ENCODE measurements at places on chromosomes 4 and X.
A peak's percentile ranks its signal among the peaks of the same experiment; 100 is the strongest.

DNA sequence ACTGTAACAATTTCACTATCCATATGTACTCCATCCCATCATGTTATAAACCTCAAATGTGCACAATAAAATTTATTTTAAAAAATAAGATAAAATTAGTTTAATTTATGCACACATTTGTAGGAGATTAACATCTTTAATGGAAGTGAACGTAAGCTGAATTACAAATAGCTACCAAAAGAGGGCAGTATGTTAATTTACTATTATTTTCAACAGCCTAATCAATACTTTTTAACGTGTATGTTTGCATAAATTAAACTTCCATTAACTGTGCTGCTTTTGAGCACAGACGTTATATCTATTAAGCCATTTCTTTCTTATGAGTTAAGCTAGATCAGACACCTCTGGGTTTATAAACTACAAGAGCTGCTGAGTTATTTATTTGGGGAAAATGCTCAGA is 56.5 kb upstream of the PHKA2 start:
- H3K36me3 ChIP-seq, result no peaks in the 10 kb centered on the region
- H3K4me3 ChIP-seq, result no peak overlapping the region
- H3K4me1 ChIP-seq, result no peaks in the 10 kb centered on the region
- H3K27ac ChIP-seq, result no peak overlapping the region

GRCh38 chrX:25198891-25199290 is 183.1 kb upstream of the ARX start:
- no peak overlapping the region for H3K4me3 ChIP-seq
- no peaks in the 10 kb centered on the region for H3K36me3 ChIP-seq
- H3K27ac ChIP-seq, result no peak overlapping the region
- no peaks in the 10 kb centered on the region for H3K27me3 ChIP-seq

- H3K4me3 ChIP-seq, result peak within 1 kb of the TSS; percentile 71
- H3K36me3 ChIP-seq, result no peaks in the 10 kb centered on the region
- H3K27me3 ChIP-seq, result no peaks in the 10 kb centered on the region
These were observed at the start of gene PNPLA4 for GRCh38 chrX:7927259-7928167. Gene PNPLA4, minus strand, starts transcription at chrX:7927413. Its CDS starts 1,294 bp downstream, at chrX:7926119.

- no peaks in the 10 kb centered on the region for H3K27me3 ChIP-seq
- no peaks in the 10 kb centered on the region for H3K4me1 ChIP-seq
- DNase-seq, result no peak
- H3K27ac ChIP-seq, result no peak overlapping the region
These were observed 433.6 kb downstream of the GASK1B start for GRCh38 chr4:157739242-157739641.

DNA sequence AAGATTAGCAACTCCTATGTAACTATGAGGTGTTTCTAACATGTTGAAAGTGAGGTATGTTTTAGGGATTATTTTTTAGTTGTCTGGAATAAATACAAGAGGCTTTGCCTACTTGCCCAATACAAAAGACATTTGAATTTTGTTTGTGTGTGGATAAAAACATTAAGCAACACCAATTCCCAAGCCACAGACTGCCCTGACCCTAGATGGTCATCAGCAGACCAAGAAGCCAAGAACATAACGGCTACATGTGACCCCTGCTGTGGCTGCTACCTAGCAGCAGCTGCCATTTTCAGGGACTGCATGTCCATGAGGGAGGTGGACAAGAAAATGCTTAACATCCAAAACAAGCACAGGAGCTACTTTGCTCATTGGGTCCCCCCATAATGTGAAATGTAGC is 70.5 kb upstream of the QRFPR start:
- DNase-seq, result no peak
- H3K4me3 ChIP-seq, result no peak overlapping the region
- H3K36me3 ChIP-seq, result no peaks in the 10 kb centered on the region

DNA sequence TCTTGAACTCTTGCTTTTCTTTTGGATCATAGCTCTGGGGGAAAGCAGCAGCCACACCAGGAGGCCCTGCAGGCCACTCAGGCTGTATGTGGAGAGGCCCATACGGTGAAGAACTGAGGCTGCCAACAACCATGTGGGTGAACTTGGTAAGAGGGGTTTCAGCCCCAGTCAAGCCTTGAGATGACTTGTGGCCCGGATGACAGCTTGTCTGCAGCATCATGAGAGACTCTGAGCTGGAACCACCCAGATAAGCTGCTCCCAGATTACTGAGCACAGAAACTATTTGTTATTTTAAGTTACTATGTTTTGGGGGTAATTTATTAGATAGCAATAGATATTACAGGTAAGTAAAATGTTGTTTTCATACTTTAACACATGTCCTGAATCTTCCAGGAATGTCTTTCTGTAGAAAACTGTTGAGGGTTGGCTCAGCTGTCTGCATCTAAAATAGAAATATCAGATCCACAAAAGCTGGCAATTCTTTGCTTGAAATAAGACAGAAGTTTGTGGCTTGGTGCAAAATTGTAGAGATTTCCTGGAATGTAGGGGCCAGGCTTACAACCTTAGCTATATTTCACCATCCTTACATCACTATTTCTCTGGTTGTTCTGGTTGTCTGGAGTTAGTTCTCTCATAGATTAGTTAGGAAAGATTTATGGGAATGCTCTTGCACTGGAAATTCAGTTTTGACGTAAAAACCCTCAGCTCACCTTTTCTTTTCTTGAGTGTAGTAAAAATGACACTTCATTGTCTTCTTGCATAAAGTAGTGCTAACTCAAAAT is 272.1 kb downstream of the RAPGEF2 start:
- H3K4me3 ChIP-seq, result no peak overlapping the region
- H3K27ac ChIP-seq, result no peak overlapping the region
- no peaks in the 10 kb centered on the region for H3K36me3 ChIP-seq
- DNase-seq, result no peak

All from ascending aorta (tissue), 2 donors.